ENCODE measurements at places on chromosomes 7 and 10.

GRCh38 chr7:51304729-51305128 is 11.9 kb downstream of the COBL start:
- no peak for DNase-seq

GRCh38 chr10:58782876-58783851 is 270.5 kb downstream of the BICC1 start:
- no peak for DNase-seq

DNA sequence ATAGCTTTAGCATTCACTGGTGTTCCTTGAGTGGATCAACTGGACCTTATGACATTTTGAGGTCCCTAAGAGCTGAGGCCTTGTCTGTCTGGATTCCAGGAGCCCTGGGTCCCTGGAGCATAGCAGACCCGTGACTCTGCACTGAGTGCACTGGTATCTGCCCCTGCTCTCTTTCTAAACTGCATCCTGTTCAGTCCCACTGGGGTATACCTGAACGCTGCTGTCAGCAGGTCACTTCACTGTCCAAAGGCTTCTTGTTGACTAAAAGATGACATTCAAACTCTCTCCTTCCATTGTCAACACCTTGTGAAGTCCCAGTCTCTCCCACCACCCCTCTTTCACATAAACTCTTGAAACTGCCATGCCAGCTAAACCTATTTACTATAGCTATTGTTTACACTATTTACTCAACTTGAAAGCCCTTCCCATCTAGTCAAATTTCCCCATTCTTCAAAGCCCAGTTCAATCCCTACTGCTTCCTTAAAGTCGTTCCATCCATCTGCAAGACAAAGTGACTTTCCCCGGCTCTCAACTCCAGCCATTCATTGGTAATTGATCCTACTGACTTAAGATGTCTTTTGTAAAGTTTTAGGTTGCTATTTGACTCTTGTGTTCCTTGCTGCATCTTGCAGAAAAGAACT is 523.3 kb downstream of the KCNMA1 start:
- DNase-seq, result no peak

DNA sequence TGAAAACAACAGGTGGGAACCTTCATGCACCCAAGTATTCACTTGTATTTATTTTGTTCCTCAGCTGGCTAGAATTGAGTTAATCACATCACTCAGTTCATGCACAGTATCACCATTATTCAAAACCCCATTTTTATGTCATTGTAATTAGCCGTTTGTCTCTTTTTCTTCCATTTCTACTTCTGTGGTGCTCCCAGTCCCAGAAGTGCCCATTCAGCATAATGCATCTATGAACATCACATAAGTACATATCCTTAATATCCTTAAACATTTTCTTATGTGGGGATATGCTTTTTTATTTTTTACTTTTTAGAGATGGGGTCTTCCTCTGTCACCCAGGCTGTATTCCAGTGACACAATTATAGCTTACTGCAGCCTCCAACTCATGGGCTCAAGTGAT is 510.9 kb upstream of the MGMT start:
- no peak for DNase-seq

- DNase-seq, result no peak
Measured at GRCh38 chr7:108860615-108861014, 290.9 kb downstream of the DNAJB9 start.
